CD8-positive, alpha-beta T cell (primary cell): ENCODE measurements at places on chromosomes 11 and 22.

DNA sequence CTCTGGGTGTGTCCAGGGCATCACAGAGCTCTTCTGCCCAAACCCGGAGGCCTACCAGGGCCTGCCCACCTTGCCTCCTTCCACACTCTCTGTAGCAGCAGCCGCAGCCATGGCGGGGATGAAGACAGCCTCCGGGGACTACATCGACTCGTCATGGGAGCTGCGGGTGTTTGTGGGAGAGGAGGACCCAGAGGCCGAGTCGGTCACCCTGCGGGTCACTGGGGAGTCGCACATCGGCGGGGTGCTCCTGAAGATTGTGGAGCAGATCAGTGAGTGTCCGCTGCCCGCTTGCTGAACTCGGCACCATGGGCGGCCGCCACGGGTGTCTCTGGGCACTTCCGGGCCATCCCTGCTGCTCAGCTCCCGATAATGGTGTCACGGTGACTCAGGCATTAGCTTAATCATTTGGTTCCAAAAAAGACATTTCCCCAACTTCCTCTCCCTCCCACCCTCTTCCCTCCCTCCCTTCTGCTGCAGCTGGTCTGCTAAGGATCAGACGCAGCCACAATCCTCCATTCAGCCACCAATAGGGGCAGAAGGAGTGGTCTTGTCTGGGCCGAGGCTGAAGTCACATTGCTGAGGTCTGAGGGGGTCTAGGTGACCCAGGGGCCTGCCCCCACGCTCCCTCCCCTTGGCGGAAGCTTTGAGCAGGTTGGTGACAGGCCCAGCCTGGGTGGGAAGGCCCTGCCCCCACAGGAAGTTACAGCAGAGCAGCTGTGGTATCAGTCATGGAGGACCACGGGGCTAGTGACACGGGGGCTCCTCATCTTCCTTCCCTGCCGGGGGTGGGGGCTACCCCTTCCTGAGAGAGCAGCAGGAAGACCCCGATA, 950 bp downstream of the FERMT3 start:
- DNase-seq, result peak; percentile 87

DNA sequence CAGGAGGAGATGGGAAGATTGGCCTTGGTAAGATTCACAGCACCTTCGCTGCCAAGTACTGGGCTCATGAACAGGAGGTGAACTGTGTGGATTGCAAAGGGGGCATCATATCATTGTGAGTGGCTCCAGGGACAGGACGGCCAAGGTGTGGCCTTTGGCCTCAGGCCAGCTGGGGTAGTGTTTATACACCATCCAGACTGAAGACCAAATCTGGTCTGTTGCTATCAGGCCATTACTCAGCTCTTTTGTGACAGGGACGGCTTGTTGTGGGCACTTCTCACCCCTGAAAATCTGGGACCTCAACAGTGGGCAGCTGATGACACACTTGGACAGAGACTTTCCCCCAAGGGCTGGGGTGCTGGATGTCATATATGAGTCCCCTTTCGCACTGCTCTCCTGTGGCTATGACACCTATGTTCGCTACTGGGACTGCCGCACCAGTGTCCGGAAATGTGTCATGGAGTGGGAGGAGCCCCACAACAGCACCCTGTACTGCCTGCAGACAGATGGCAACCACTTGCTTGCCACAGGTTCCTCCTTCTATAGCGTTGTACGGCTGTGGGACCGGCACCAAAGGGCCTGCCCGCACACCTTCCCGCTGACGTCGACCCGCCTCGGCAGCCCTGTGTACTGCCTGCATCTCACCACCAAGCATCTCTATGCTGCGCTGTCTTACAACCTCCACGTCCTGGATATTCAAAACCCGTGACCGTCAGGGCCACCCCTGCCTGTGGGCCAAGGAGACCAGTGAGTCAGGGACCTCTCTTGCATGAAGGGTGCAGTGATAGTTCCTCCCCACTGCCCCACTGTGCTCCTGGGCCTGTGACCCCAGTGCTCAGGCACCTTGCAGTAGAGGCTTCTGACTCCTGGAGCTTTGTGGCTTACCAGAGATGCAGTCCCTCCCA, 83.6 kb downstream of the BCR start:
- peak; percentile 71 for DNase-seq

DNA sequence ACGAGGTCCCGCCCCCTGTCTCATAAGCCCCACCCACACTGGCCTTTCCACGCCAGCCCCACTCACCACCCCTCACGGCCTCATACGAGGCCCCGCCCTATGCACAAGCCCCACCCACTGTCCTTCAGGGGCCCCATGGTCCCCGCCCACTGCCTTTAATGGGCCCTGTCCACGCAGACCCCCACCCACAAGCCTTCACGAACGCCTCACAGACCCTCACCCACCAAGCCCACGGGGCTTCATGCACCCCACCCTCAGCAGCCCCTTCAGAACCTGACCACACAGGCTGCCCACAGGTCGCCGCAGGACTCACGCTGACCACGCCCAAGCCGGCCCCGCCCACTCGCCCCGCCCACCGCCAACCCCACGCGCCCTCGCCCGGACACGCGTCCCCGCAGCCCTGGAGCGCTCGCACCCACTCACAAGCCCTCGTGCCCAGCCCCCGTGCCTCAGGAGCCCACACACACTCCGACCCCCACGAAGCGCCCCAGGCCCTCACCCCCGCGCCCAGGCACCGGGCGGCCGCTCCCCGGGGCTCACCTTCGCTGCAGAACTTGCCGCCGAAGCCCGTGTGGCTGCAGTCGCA, 10.5 kb downstream of the NRXN2 start:
- peak; percentile 45 for DNase-seq

DNA sequence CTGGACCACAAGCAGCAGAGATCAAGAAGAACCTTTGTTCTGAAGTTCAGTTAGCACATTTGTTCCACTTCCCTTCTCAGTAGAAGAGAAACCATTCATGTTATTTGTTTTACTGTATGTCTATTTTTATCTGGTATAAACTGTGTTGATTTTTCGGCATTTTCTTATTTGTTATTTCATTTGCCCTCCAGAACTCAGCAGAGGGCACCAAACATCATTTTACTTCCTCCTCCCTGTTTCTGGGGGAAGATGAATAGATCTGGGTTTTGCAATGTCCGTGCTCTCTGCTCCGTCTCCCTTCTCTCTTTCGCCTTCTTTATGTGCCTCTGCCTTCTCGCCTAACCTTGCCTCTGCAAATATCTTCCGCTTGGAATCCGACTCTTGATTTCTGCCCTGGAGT, 366.9 kb downstream of the NTM start:
- DNase-seq, result no peak

GRCh38 chr22:41501209-41501608, 32.3 kb downstream of the ACO2 start:
- DNase-seq, result peak; percentile 50

DNA sequence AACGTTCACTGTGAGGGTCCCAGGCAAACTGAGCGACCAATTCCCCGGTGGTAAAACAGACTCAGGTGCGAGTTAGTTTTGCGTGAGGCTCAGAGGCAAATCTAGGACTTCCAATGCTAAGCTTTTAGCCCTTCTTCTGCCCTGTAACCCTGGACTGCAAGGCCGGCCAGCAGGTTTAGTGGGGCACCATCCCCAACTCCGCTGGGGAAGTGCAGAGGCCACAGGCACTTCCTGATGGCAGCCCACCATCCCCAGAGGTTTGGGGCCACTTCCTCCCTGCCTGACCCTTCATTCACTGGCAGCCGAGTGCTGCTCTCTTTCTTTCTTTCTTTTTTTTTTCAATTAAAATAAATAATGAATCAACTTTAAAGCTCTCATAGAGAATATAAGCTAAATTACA, 124.6 kb upstream of the B3GAT1 start:
- no peak for DNase-seq

DNA sequence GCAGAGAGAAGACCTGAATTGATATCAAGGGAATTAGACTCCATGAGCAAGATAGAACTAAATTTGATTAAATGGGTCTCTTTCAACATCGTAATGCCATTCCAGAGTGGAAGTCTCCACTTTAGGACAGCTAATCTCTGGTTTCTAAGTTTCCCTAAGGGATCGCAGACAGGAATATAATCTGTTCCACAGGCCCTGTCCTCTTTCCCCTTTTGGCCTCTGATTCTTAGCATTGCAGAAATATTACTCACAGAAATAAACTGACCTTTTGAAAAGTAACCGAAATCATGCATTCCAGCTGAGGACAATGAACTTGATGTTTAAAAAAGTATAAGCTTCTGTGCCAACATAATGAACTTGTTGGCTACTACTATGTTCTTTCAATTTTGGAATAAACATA, 227.8 kb downstream of the ETS1 start:
- no peak for DNase-seq

DNA sequence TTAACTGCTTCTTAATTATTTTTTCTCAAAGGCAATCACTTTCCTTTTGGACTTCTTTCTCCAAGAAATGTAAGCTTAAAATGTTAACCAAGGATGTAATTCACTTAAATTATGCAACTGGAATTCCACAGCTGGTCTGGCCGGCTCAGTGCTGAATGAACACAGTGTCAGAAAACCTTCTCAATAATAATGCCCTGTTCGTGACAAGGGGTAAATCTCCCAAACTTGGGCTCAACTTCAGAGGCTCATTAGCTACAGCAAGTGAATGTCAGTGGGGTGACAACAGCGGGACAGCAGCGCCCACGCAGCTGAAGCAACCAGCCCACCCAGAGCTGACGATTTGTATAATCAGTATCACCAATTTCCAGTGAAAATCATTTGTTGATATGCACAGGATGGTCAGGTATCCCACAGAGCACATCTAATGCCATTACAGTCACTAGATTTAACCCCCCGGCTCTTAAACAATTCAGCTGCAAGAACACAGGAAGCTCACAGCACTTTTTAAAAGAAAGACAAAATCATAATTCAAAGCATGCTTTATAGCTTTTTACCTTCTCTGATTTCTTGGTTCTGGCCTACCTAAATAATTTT, 704.8 kb downstream of the DLG2 start:
- DNase-seq, result no peak

- DNase-seq, result no peak
Observed at GRCh38 chr11:28401446-28401845, 293.3 kb downstream of the METTL15 start.
